ENCODE measurements at places on chromosomes 1 and 21. TPM values are rescaled to one million over a fixed set of nuclear protein-coding genes. Genes with fewer than 3 reads are reported as not detected.

SPATA21 gene
- not detected for total RNA-seq

ANKRD65 gene
- 0.13 TPM for total RNA-seq

ANGPTL1 gene
- not detected for total RNA-seq

ADORA3 gene
- not detected for total RNA-seq

BARHL2 gene
- total RNA-seq, result not detected

DNA sequence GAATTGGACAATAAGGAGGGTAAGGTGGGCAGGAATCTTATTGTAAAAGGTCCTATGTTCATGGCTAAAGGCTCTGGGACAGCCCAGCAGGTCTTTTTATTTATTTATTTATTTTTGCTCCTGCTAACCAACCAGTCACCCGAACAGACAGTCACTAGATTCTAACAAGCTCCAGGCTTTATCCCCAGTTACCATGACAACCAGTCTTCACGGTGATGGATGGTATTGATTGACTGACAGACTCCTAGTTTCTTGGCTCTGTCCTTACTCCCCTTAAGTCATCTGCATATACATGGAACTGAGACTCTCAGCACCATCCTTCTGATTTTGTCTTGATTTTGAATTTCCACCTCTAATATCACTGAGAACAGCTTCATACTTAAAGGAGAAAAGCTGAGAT lies 44.3 kb downstream of the C8A start:
- peaks cover 2% of the 10 kb centered on the region for H3K27me3 ChIP-seq
- no peaks in the 10 kb centered on the region for H3K36me3 ChIP-seq
- DNase-seq, result no peak
- H3K4me1 ChIP-seq, result no peaks in the 10 kb centered on the region
- no peak overlapping the region for H3K27ac ChIP-seq
- no peak overlapping the region for H3K4me3 ChIP-seq

DNA sequence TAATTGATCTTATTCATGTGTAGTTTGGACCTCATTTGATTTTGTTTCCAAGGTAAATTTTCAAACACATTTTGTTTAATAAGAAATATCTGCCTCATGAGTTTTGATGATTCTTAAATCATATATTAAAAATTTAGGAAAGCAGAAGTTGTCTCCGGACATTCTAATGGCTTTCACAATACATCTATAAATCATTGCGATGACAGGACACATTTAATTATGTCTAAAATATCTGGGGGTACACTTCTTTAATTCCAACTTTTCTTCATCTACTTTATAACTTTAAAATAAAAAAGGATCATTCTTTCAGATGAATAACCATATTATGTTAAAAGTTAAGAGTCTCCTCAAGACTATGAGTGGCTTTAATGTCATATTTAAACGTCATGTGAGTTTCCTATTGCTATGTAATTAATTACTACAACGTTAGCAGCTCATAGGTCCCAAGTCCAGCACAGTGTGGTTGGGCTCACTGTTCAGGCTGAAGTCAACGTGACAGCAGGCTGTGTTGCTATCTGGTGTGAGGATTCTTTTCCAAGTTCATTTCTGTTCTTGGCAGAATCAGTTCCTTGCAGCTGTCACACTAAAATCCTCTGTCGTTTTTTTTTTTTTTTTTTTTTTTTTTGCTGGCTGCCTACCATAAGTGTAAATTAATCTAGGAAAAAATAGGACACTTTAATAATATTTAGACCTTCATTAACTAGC lies 893.5 kb downstream of the LTN1 start:
- no peaks in the 10 kb centered on the region for H3K36me3 ChIP-seq
- H3K27me3 ChIP-seq, result no peaks in the 10 kb centered on the region
- no peaks in the 10 kb centered on the region for H3K4me1 ChIP-seq

GRCh38 chr1:66490816-66491215 lies 43.1 kb upstream of the SGIP1 start:
- no peaks in the 10 kb centered on the region for H3K36me3 ChIP-seq
- H3K4me1 ChIP-seq, result peaks cover 5% of the 10 kb centered on the region
- DNase-seq, result no peak
- no peak overlapping the region for H3K4me3 ChIP-seq

- peaks cover 11% of the 10 kb centered on the region for H3K27me3 ChIP-seq
- H3K4me1 ChIP-seq, result no peaks in the 10 kb centered on the region
- no peaks in the 10 kb centered on the region for H3K36me3 ChIP-seq
- no peak for DNase-seq
- H3K27ac ChIP-seq, result no peak overlapping the region
These were observed 7.7 kb downstream of the MROH7 start for GRCh38 chr1:54649130-54649898.

DNA sequence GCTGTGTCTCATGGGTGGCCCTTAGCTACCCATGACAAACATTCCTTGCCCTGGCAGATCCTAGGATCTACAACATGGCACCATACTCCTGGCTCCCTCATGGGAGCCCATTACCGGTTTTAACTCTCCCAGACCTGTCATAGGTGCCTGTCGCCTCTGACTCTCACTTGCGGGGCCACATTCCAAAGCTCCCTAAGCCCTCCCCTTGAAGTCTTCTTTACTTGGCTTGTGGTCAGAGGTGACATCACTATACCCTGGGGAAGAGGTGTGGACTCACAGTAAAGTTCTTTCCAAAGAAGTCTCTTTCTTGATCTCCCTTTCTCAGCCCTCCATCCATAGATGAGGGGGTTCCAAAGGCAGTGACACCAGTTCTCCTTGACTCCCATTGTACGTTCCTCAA lies 5.4 kb upstream of the SLAMF9 start:
- H3K27me3 ChIP-seq, result peaks cover 4% of the 10 kb centered on the region
- H3K4me3 ChIP-seq, result no peak overlapping the region
- no peak overlapping the region for H3K27ac ChIP-seq
- no peaks in the 10 kb centered on the region for H3K4me1 ChIP-seq
